WTC11 (cell line): ENCODE measurements at places on chromosomes 6 and 20.

GRCh38 chr6:163814494-163815364 is 400.2 kb downstream of the QKI start:
- no peak for DNase-seq
- no peak overlapping the region for H3K27ac ChIP-seq
- H3K36me3 ChIP-seq = no peaks in the 10 kb centered on the region
- no peak overlapping the region for H3K4me3 ChIP-seq

GRCh38 chr6:122143813-122144601 is 255.4 kb upstream of the HSF2 start:
- H3K36me3 ChIP-seq = no peaks in the 10 kb centered on the region
- H3K27ac ChIP-seq = peak overlapping the region; percentile 58; the same call in 1 of the 2 replicates
- no peak overlapping the region for H3K4me3 ChIP-seq

DNA sequence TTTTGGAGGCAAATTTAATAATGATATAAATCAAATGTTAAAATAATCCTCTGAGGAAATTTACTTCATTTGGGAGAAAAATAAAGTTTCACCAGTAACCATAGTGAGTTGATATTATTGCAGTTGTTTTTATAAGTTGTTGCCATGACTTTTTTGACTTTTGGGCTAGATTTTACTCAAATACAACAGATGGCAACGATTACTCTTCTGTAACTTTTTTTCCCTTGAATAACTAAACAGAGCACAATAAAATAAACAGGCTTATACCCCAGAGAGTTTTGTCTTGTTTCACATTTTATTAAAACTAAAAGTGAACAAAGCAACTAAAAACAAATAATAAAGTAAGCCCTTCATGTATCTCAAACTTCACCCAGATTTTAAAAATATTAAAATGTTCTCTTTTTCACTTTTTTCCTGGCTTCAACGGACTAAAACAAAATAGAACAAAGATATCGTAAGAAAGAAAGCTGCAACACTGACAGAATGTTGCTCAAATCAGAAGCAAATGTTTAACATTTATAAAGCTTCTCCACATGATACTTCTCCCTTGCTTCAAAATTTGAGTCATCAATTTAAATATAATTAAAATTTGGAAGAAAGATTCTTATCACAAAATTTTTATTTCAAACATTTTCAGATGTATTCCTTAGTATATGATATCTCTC is 42.5 kb upstream of the BMP5 start:
- H3K27ac ChIP-seq = no peak overlapping the region
- H3K4me1 ChIP-seq = peaks cover 14% of the 10 kb centered on the region
- H3K4me3 ChIP-seq = no peak overlapping the region
- H3K36me3 ChIP-seq = no peaks in the 10 kb centered on the region
- DNase-seq = no peak

- no peaks in the 10 kb centered on the region for H3K27me3 ChIP-seq
- peaks cover 14% of the 10 kb centered on the region for H3K4me1 ChIP-seq
- H3K36me3 ChIP-seq = peaks cover 48% of the 10 kb centered on the region
- no peak overlapping the region for H3K4me3 ChIP-seq
- no peak for DNase-seq
Measured at GRCh38 chr6:57104336-57104735, 14.3 kb downstream of the ZNF451 start.

DNA sequence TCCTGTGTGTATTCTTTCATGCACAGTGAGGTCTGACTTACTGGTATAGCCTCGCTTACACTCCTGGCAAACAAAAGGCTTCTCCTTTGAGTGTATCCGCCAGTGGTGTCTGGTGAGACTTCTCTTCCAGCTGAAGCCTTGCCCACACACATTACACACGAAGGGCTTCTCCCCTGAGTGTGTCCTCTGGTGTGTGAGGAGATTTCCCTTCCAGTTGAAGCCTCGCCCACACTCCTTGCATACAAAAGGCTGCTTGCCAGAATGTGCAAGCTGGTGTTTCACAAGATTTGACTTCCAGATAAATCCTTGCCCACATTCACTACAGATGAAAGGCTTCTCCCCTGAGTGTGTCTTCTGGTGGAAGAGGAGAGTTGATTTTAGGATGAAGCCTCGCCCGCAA is 21.5 kb downstream of the ZNF337 start:
- no peak overlapping the region for H3K27ac ChIP-seq
- no peaks in the 10 kb centered on the region for H3K27me3 ChIP-seq
- no peak for DNase-seq
- H3K4me1 ChIP-seq = no peaks in the 10 kb centered on the region

DNA sequence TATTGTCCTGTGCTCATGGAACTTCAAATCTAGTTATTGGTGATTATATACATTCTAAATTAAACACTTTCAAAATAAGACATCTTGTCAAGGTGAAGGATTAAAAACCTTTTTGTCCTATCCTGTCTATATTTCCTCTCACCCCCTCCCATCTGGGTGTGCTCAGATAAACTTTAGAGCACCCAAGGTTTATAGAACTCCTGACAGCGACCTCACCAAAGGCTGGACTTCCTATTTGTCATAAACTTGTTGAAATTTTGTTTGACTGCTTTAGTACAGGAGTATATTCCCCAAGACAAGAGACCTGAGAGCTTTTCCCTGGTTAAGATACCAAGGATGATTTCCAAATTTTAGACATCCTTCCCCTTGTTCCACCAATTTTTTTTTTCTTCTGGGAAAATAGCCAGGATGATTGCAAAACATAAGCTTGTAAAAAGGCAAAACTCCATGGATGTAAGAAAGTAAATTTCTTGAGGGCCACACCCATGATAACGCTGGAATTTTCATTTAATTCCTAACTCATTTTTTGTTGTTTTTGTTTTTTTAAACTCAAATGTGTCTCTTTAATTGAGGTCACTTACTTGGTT is 33.0 kb downstream of the CARMIL1 start:
- no peak overlapping the region; the same call in 1 of the 2 replicates for H3K27ac ChIP-seq
- no peak overlapping the region for H3K4me3 ChIP-seq
- H3K27me3 ChIP-seq = no peaks in the 10 kb centered on the region
- peaks cover 63% of the 10 kb centered on the region for H3K4me1 ChIP-seq
- H3K36me3 ChIP-seq = no peaks in the 10 kb centered on the region
- no peak for DNase-seq

GRCh38 chr6:36570264-36570663 is 23.0 kb upstream of the STK38 start:
- no peaks in the 10 kb centered on the region for H3K4me1 ChIP-seq
- no peaks in the 10 kb centered on the region for H3K36me3 ChIP-seq
- DNase-seq = no peak
- H3K27ac ChIP-seq = no peak overlapping the region
- no peaks in the 10 kb centered on the region for H3K27me3 ChIP-seq
- H3K4me3 ChIP-seq = no peak overlapping the region
